ENCODE measurements at places on chromosomes 16 and 17.

GRCh38 chr16:85089525-85089924 is 22.7 kb downstream of the CIBAR2 start:
- DNase-seq, result no peak

GRCh38 chr16:4358831-4359561 is 7.9 kb upstream of the PAM16 start:
- no peak for DNase-seq

GRCh38 chr17:5864741-5865657 is 205.2 kb upstream of the WSCD1 start:
- no peak for DNase-seq

- DNase-seq, result peak; percentile 20
Measured at GRCh38 chr16:6558126-6558525, 774.5 kb upstream of the RBFOX1 start.

GRCh38 chr17:51814521-51814920 is 344.0 kb downstream of the CA10 start:
- DNase-seq, result no peak

- DNase-seq, result no peak
Measured at GRCh38 chr16:1349951-1350350, 1.7 kb downstream of the TSR3 start.

- DNase-seq, result no peak
Measured at GRCh38 chr17:80995131-80995530, 3.5 kb downstream of the CHMP6 start.

- no peak for DNase-seq
Measured at GRCh38 chr17:14261406-14261805, 24.7 kb upstream of the CDRT15 start.

GRCh38 chr16:89917773-89918452 is 749 bp upstream of the MC1R start:
- peak; percentile 59 for DNase-seq

GRCh38 chr16:50067290-50067853 is 1.6 kb downstream of the HEATR3 start:
- DNase-seq, result no peak

DNA sequence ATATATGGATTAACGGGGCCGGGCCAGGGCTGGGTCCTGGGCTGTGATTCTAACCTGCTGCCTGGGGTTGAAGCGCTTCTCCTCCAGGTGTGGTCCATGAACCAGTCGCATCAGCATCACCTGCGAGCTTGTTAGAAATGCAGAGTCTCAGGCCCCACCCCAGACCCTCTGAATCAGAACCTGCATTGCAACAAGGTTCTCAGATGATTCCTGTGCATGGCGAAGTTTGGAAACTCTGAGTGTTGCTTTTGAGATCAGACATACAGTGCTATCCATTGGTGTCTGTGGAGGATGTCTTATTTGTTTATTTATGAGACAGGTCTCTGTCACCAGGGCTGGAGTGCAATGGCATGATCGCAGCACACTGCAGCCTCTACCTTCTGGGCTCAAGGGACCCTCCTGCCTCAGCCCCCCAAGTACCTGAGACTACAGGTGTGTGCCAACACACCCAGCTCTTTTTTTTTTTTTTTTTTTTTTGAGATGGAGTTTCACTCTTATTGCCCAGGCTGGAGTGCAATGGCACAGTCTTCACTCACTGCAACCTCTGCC is 99.8 kb downstream of the PITPNC1 start:
- DNase-seq, result no peak

- DNase-seq, result no peak
Measured at GRCh38 chr16:84933774-84934631, 77.3 kb downstream of the ZDHHC7 start.

DNA sequence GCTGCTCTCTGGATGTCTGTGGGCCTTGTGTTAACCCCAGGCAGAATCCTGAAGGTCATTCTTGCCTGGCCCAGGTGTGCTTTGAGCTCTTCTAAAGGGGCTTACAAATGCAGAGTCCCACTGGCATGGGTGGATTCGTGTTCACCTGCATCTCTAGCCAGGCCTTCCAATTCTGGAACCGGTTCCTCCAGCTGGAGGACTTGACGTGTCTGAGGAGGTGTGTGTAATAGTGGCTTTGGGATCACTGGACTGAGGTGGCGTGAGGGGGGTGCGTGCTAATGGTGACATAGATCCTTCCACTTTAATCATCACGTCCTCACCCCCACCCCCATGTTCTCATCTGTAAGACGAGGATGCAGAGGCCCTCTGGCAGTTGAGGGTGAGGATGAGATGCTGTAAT is 4.8 kb downstream of the GSE1 start:
- no peak for DNase-seq

- no peak for DNase-seq
Measured at GRCh38 chr16:54816471-54816870, 114.2 kb upstream of the IRX5 start.

- no peak for DNase-seq
Measured at GRCh38 chr17:2418572-2418971, 17.7 kb upstream of the MNT start.

- no peak for DNase-seq
Measured at GRCh38 chr16:85057212-85057889, 29.8 kb downstream of the KIAA0513 start.

DNA sequence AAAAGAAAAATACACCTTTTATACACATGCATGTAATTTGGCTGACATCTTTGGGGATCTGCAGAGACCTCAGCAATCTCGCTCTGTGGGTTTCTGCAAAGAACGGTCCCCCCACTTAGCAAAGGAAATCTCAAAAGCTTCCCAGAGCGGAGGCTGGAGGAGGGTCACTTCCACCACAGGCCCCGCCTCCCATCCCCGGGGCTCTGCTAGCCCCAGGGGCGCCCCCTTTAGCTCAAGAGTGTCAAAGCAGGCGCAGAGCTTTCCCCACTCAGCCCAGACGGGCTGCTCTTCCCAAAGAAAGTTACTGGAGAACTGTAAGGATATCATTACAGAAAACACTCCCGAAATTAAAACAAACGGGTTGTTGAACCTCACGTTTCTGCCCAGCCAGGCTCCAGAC is 11.4 kb downstream of the SLC13A5 start:
- no peak for DNase-seq

GRCh38 chr16:60651346-60651745 is 1384.9 kb downstream of the CDH8 start:
- no peak for DNase-seq

DNA sequence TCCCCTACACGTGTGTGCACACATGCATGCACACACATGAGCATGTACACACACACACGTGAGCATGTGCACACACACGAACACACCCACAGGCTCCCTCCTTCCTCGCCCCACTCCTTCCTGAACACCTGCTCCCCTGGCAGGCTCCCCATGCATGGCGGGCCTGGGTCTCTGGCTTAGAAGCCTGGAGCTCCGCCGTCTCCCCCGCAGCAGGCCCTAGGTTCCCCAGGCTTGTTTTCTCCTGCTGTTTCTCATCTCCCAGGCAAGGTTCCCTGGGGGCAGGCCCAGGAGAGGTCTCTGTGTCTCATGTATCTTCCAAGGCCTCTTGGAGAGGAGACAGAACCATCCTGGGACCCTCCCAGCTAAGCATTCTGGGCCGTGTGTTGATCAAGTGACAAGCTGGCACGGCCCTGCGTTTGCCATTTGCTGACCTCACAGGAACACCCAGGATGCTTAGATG is 202.3 kb upstream of the CIBAR2 start:
- no peak for DNase-seq

- no peak for DNase-seq
Measured at GRCh38 chr16:54282928-54283724, 3.5 kb downstream of the IRX3 start.

DNA sequence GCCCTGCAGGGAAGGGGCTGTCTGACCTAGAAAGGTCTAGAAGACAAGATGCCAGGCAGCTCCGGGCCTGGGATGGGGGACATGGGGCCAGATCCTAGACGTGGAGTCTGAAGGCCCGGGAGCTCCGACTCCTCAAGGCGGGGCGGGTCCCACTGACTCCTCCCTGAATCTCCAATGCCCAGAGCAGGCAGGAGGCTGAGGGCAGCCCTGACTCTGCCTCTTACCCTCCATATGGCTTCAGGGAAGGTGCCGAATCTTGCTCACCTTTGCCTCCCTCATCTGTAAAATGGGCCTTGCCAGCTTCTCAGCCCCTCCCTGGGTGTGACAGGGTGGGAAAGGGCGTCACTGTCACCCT is 14.8 kb downstream of the VASN start:
- no peak for DNase-seq

DNA sequence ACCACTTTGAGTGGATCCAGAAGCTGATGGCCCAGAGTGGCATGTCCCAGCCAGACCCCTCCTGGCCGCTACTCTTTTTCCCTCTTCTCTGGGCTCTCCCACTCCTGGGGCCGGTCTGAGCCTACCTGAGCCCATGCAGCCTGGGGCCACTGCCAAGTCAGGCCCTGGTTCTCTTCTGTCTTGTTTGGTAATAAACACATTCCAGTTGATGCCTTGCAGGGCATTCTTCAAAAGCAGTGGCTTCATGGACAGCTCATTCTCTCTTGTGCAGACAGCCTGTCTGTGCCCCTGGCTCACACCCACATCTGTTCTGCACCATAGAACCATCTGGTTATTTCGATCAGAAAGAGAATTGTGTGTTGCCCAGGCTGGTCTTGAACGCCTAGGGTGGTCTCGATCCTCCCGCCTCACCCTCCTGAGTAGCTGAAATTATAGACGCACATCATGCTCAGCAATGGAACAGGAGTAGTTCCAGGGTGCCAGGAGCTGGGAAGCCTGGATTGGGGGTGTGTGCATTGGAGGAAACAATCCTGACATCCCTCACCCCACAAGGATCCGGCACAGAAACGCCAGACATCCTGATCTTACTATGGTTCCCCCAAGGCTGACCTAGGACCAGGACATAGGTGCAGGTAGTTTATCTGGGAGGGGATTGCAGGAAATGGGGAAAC is 4.6 kb downstream of the PRSS21 start:
- no peak for DNase-seq

DNA sequence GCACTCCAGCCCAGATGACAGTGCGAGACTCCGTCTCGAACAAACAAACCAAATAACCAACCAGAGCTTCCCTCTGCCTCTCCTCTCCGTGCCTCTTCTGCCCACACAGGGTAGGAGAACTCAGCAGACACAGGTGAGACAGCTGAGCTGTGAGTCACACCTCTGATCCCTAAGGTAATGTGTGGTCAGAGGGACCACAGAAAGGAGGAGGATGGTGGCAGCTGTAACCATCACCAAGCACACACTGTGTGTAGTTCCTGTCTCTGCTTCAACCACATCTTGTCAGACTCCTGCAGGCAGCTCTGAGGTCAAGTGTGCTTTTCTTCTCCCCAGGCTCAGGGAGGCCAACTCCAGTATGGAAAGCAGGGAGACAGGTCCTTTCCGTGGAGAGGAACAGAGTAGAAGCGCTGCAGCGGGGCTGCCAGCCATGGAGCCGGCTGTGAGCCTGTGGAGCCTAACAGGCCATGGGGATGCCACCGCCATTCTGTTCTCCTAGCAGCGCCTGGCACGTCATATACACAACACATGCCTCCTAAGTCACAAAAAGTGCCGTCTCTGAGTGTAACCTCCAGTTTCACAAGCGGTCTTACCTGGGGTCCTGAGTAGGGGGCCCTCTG is 7.1 kb downstream of the NUDT16L1 start:
- DNase-seq, result no peak

DNA sequence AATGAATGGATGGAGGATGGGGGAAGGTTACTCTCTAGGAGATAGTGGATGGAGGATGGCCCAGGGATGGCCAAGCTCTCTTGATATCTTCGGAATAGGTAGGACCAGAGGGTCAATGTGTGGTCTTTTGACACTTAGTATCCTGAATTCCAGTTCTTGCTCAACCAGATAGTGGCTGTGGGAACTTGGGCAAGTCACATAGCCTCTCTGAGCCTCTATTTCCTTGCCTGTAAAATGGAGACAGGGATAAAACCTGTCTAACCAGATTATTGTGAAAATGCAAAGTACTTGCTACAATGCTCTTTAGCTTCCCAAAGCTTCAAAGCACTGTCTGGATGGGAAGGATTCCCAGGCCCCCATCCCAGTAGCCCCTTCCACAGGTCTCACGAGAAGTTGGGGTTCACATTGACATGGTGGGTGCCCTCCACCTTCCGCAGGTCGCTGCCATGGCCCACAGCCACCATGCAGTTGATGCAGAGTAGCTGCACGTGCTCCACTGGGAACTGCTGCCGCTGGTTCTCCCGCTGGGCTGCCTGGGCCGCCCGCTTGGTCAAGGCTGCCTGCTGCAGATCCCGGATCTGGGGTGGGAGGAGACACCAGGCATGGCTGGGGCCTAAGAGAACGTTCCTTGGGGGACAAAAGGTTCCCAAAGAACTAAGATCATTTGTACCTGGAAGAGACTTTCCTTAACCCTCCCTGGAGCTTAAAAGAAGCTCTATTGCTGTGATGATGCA is 5.1 kb upstream of the ZNF385C start:
- DNase-seq, result no peak

GRCh38 chr17:13474073-13474800 is 127.5 kb downstream of the HS3ST3A1 start:
- no peak for DNase-seq

- DNase-seq, result no peak
Measured at GRCh38 chr17:76499267-76499667, 2.0 kb downstream of the RHBDF2 start.

GRCh38 chr16:28027055-28027454 is 36.5 kb downstream of the GSG1L start:
- DNase-seq, result no peak

DNA sequence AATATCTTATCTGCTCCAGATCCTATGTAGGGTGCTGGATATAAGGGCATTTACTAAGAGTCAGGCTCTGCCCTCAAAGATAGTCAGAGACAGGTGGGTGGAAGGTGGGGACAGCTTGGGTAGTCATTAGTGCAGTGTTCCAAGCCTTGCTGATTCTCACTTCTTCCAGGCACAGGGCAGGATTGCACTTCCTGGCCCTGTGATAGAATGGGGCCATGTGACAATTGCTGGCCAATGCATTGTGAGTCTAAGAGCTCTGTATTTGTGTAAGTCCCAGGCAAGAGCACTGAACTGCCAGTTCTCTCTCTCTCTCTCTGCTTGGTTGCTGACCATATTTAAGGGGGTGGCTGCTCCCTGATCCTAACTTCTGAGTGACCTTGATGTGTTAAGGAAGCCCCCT is 112.1 kb downstream of the C16orf78 start:
- no peak for DNase-seq

- no peak for DNase-seq
Measured at GRCh38 chr16:19242987-19243575, 42.5 kb upstream of the CLEC19A start.

- DNase-seq, result no peak
Measured at GRCh38 chr17:230395-230770, 48.9 kb upstream of the DOC2B start.

DNA sequence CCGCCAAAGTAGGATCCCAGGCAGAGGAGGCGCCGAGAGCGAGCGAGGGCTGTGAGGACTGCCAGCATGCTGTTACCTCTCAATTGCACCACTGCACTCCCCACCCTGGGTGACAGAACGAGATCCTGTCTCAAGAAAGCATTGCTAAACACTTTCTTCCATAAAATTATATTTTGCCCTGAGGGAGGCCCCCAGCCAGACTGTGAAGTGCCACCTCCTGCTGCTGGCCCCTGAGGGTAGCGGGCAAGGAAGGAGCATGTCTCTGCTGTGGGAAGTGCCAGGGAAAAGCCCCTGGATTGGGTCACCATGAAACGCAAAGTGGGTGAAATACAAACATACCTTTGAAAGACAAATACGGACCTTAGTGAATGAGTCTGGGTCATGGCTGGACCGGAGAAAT is 78.0 kb upstream of the AMZ2 start:
- DNase-seq, result no peak
